ENCODE measurements at places on chromosomes 2 and 18. TPM values are rescaled to one million over a fixed set of nuclear protein-coding genes. Genes with fewer than 3 reads are reported as not detected.

- DNase-seq = no peak
These were observed 15.8 kb downstream of the SERTAD2 start for GRCh38 chr2:64637931-64638330.

GRCh38 chr2:69253611-69254301 is 133.3 kb downstream of the GFPT1 start:
- DNase-seq = no peak

- no peak for DNase-seq
These were observed 44.2 kb upstream of the DSC1 start for GRCh38 chr18:31206787-31207381.

- DNase-seq = no peak
These were observed 182.9 kb downstream of the RTP5 start for GRCh38 chr2:242052421-242052820.

DNA sequence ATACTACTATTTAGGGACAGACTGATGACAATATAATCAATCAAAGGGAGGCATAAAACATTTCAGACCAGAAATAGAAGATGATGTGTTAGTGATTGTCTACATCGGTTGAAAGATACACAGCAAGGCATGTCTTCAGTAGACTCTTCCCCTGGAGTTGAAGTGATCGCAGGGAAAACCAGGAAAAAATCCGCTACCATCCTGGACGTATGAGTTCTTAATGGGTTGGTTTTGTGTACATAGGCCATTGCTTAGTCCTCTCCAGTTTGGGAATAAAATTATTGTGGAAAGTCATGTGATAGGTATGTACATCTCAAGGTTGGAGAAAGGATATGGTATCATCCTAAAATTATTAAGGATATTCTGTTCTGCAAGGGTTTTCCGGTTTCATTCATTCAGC is 4.3 kb downstream of the APCDD1 start:
- DNase-seq = no peak

Gene NT5DC4
- not detected for total RNA-seq

Gene SERPINB4
- total RNA-seq = 0.41 TPM

Gene MOGAT1
- 0.26 TPM for total RNA-seq

Gene MYO1B
- 81.0 TPM for total RNA-seq

Gene TDRD15
- 0.05 TPM for total RNA-seq
